ENCODE measurements at places on chromosomes 7 and 10.

- no peak for DNase-seq
Measured at GRCh38 chr10:76139431-76139830, 708.0 kb downstream of the LRMDA start.

DNA sequence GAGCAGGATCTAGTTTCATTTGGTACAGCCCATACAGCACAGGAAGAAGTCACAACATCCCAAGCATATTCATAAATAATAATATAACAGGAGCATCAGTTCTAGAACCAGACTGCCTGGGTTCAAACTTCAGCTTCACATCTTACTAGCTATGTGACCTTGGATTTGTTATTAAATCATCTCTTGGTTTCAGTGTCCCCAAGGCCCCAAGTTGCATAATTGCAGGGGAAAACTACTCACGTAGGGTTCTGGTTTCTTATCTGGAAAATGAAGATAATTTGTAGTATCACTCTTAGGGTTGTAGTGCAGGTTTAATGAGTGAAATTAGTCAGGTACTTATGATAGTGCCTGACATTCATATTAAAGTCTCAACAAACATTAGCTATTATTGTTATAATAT is 5.5 kb upstream of the IQUB start:
- DNase-seq, result no peak

- DNase-seq, result no peak
Measured at GRCh38 chr10:31166606-31167005, 134.9 kb upstream of the ZNF438 start.

DNA sequence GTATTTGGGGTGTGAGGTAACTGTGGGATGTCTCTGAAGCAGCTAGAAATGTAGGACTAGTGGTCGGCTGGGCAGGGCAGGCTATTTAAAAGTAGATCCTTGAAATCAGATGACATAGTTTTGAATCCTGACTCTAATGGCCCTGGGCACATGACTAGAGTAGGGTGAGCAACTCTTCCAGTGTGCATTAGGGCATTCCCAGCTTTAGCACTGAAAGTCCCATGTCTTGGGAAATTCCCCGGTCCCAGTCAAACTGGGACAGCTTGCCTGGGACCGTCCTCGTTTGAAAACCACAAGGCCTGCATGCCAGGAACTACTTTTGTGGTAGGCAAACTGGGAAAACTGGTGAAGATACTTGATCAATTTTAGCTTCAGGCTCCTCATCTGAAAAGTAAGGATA is 255.3 kb downstream of the PTEN start:
- DNase-seq, result no peak

- no peak for DNase-seq
Measured at GRCh38 chr7:17071866-17072265, 190.1 kb upstream of the AGR3 start.

GRCh38 chr7:125025620-125026019 is 96.0 kb upstream of the POT1 start:
- no peak for DNase-seq

DNA sequence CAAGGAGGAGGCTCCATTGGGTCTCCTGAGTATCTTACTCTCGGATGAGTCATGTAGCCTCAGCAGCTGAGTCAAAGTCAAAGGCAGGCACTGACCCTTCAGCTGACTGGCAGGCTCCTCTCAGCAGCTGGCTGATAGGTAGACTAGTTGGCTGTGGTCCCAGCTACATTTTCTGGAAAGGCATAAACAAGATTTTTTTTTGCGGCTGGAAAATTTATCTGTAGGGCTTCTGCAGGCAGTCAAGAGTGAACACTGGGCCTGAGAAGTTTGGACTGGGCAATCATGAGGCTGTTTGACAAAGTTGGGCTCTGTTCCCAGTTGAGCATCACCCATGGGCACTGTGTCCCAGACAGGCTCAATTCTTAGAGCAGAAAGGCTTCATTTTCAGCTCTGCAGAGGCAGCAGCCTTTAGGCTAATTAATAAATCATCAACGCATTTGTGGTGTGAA is 796.2 kb downstream of the CCSER2 start:
- no peak for DNase-seq

- DNase-seq, result no peak
Measured at GRCh38 chr7:74217455-74218342, 7.9 kb downstream of the LAT2 start.

DNA sequence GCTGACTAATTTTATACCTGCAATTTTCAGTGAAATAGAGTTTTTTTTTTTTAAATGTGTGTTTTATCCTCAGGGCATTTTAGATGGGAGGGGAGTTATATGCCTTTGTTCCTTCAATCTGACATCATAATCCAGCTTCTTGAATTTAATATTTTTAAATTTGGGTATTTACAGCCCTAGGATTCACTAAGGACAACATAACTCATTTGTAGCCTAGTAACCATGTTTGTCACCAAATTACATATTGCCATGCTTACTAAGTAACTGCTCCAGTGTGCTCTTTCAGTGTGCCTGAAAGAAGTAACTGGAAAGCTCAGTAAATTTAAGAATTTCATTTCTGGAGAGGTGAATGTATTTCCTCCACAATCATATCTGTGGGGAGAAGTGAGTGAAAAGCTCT is 56.8 kb upstream of the DGKB start:
- DNase-seq, result no peak
